ENCODE measurements at places on chromosomes 2 and 18. TPM values are rescaled to one million over a fixed set of nuclear protein-coding genes. Genes with fewer than 3 reads are reported as not detected.

The CCDC102B gene
- 5.9 TPM for total RNA-seq

The DLGAP1 gene
- 1.1 TPM for total RNA-seq

The ALKAL2 gene
- not detected for total RNA-seq

The HOXD9 gene
- 0.44 TPM for total RNA-seq

The MIB1 gene
- 20.8 TPM for total RNA-seq

GRCh38 chr2:110853516-110853915 is 121.1 kb downstream of the ACOXL start:
- no peak for DNase-seq
- H3K36me3 ChIP-seq, result no peaks in the 10 kb centered on the region
- H3K27me3 ChIP-seq, result no peaks in the 10 kb centered on the region
- H3K4me1 ChIP-seq, result no peaks in the 10 kb centered on the region
- no peak overlapping the region for H3K27ac ChIP-seq
- no peak overlapping the region for H3K4me3 ChIP-seq

GRCh38 chr2:215743066-215743465 is 270.3 kb downstream of the MREG start:
- no peaks in the 10 kb centered on the region for H3K4me1 ChIP-seq
- no peaks in the 10 kb centered on the region for H3K36me3 ChIP-seq
- H3K27me3 ChIP-seq, result no peaks in the 10 kb centered on the region
- no peak for DNase-seq

GRCh38 chr2:397926-398325 is 110.0 kb upstream of the ALKAL2 start:
- no peak overlapping the region for H3K27ac ChIP-seq
- no peaks in the 10 kb centered on the region for H3K4me1 ChIP-seq
- no peaks in the 10 kb centered on the region for H3K27me3 ChIP-seq
- H3K4me3 ChIP-seq, result no peak overlapping the region
- no peak for DNase-seq
- H3K36me3 ChIP-seq, result no peaks in the 10 kb centered on the region

GRCh38 chr2:69043736-69044400 is 30.9 kb downstream of the ANTXR1 start:
- no peak overlapping the region for H3K4me3 ChIP-seq
- peaks cover 7% of the 10 kb centered on the region for H3K4me1 ChIP-seq
- no peak for DNase-seq
- H3K36me3 ChIP-seq, result no peaks in the 10 kb centered on the region

GRCh38 chr18:50151926-50152325 is 43.0 kb downstream of the MYO5B start:
- no peaks in the 10 kb centered on the region for H3K4me1 ChIP-seq
- H3K27ac ChIP-seq, result no peak overlapping the region
- H3K27me3 ChIP-seq, result no peaks in the 10 kb centered on the region
- no peak for DNase-seq

DNA sequence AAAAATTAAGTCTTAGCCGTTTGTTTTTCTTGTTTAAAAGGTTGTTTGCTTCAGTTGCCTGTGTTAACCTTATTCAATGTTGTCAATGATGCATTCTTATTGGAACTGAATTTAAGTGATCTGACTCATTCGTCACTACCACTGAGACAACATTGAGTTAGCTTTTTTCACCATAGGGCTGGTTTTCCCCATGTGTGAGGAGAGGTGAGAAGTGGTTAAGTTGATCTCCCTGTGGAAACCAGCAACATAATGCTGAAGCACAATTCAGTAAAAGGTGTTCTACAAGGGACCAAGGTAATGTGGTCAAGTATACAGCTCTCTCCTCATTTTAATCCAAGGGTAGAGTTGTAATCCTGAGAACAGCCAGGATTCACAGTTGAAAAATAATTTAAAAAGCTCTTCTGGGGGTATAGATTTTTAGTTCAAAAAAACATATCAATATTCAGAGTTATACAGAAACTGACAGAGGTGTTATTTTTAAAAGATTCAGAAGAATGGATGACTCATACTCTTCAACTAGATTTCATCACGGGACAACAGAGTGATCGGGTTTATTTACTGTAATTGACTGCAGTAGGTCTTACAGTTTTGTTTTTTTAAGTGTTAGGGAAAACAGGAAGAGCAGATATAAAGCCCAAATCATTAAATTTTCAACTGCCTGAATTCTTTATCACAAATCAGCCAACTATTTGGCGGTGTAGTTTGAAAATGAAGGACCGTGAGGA is 12.6 kb downstream of the NOP58 start:
- H3K27me3 ChIP-seq, result no peaks in the 10 kb centered on the region

- no peaks in the 10 kb centered on the region for H3K4me1 ChIP-seq
- no peak overlapping the region for H3K27ac ChIP-seq
- no peak overlapping the region for H3K4me3 ChIP-seq
- no peaks in the 10 kb centered on the region for H3K36me3 ChIP-seq
- DNase-seq, result no peak
Measured at GRCh38 chr2:164992818-164993217, 37.5 kb upstream of the SLC38A11 start.

DNA sequence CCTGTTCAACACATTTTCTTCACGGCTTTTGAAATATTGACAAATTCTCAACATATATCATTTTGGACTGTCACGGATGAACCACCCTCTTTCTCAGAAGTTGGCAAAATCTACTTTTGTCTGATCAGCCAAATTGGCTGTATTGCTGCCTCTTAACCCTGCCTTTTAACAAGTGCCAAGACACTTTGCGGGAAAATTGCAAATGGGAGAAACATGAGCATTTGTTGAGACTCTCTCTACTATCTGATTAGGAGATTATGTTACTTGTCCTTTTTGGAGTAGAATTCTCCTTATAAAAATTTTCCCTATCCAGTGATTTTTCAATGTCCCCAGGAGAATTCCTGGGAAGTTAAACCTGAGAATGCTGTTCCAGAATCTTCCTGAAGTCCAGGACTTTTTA is 256.2 kb upstream of the ZSWIM2 start:
- no peaks in the 10 kb centered on the region for H3K4me1 ChIP-seq
- no peak overlapping the region for H3K4me3 ChIP-seq
- H3K36me3 ChIP-seq, result no peaks in the 10 kb centered on the region

DNA sequence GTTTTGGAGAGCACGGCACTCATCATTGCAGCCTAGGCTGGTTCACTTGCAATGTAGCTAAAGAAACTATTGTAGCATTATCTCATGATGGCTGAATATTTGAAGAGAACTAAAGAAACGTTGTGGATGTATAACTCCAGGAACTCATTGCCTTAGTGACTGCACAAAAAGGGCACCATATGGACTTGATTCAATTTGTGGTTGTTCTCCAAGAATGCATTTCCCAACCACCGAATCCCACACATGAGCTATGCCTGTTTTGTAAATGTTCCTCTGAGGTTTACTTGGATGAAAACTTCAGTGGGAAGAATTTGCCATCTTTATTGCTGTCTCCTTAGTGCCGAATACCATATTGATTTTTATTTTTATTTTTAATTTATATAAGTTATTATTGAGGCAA is 43.5 kb downstream of the DOK6 start:
- no peak for DNase-seq
- H3K36me3 ChIP-seq, result no peaks in the 10 kb centered on the region
- no peaks in the 10 kb centered on the region for H3K4me1 ChIP-seq
- no peak overlapping the region for H3K4me3 ChIP-seq

DNA sequence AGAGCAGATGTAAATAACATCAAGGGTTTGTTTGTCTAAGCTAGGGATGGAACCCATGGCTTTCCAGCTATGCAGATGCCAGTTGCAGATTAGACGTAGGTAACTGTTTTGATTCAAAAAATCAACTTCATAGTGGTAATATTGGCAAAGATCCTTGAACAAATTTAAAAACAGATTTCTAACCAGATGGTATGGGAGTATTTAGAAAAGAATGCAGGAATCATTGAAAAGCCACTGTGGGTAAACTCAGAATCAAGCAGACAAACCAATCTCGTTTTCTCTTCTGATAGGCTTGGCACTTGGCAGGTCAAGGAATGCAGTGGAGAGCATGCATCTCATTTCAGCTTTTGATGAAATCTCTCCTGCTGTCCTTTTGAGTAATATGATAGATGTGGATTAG is 377.5 kb downstream of the CLIP4 start:
- DNase-seq, result no peak
- no peak overlapping the region for H3K27ac ChIP-seq
- no peaks in the 10 kb centered on the region for H3K27me3 ChIP-seq
- no peak overlapping the region for H3K4me3 ChIP-seq
- no peaks in the 10 kb centered on the region for H3K36me3 ChIP-seq

Data from right atrium auricular region (tissue), 2 donors.